ENCODE measurements at places on chromosomes 7 and 10.

GRCh38 chr7:120402801-120403200, 129.8 kb downstream of the KCND2 start:
- DNase-seq, result no peak

GRCh38 chr7:110918949-110919548, 171.9 kb upstream of the LRRN3 start:
- DNase-seq, result no peak

- no peak for DNase-seq
Measured at GRCh38 chr7:21984042-21984441, 38.3 kb upstream of the CDCA7L start.

GRCh38 chr7:150421831-150422230, 28.6 kb upstream of the GIMAP8 start:
- no peak for DNase-seq

GRCh38 chr10:102628451-102628911, 15.8 kb upstream of the TRIM8 start:
- no peak for DNase-seq

- no peak for DNase-seq
Measured at GRCh38 chr7:118312051-118312450, 87.5 kb downstream of the ANKRD7 start.

DNA sequence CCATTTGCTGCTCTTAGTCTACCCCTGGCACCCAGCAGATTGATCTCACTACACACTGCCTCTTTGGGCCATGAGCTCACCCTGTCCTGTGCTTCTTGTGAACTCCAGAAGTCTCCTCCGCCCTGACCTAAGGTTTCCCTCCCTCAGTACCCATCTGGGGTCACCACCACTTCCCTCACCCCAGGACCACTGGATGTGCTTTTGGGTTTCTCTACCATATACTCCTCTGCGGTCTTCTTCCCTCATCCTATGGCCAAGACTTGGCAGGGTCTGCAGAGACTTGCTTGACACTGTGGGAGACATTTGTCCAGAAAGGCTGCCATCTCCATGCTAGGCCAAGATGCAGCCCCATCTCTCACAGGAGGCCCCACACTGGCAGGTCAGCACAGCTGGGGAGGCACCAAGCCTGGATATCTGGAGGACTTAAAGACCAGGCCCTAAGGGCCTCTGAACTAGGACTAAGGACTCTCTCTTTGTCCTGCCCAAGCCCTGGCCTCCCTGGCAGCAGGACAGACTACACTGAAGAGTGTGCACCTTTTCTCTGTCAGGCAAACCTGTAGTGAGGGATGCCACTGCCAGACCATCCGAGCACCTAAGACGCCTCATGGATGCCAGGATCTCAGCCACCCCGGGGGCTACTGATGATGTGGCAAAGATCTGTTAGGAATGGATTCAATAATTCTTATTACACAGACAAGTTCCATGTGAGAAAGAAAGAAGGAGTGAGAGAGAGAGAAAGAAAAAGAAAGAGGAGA, 134.6 kb downstream of the ZNF467 start:
- DNase-seq, result no peak

- no peak for DNase-seq
Measured at GRCh38 chr10:78868048-78868447, 200.7 kb upstream of the ZMIZ1 start.

GRCh38 chr10:111109501-111110242, 32.8 kb downstream of the ADRA2A start:
- DNase-seq, result no peak

- DNase-seq, result no peak
Measured at GRCh38 chr10:129707406-129708388, 240.7 kb downstream of the MGMT start.

GRCh38 chr10:6176691-6177231, 26.0 kb upstream of the PFKFB3 start:
- DNase-seq, result no peak

- DNase-seq, result no peak
Measured at GRCh38 chr7:133887459-133887858, 239.7 kb upstream of the LRGUK start.

GRCh38 chr7:95240921-95241320, 83.4 kb downstream of the PON1 start:
- no peak for DNase-seq

- no peak for DNase-seq
Measured at GRCh38 chr7:111517549-111517951, 44.7 kb downstream of the IMMP2L start.

DNA sequence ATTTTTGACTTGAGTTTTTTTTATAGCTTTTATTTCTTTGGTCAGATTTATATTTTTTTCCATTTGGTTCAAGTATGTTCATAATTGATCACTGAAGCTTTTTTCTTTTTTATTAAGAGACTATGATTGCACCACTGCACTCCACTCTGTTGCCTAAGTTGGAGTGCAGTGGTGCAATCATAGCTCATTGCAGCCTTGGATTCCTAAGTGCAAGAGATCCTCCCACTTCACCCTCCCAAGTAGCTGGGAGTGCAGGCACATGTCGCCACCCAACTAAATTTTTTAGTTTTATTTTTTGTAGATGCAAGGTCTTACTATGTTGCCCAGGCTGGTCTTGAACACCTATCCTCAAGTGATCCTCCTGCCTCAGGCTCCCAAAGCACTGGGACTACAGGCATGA, 97.7 kb upstream of the KIF5B start:
- DNase-seq, result no peak

DNA sequence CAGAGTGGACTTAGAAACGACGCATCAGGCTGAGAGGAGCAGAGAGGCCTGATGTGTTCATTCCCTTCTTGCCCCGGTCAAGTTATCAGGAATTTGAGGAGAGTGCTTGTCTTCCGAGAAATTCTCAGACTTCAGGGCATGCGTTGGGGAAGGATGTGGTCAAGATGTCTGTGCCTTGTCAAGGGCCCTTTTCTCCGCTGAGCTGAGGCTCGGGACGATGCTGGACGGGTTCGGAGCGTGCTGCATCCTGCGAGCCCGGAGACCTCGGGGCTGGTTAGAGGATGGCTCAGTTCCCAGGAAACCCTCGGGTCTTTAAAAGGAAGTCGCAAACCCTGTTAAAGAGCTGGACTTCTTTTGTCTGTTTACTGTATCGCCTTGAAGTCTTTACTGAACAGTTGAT, 325.4 kb downstream of the ADARB2 start:
- no peak for DNase-seq

- peak; percentile 37 for DNase-seq
Measured at GRCh38 chr7:152158801-152159587, 133.5 kb downstream of the GALNT11 start.

GRCh38 chr7:159126311-159127260, 18.1 kb downstream of the VIPR2 start:
- DNase-seq, result no peak

GRCh38 chr7:142759433-142759832, 10.2 kb downstream of the PRSS1 start:
- no peak for DNase-seq

DNA sequence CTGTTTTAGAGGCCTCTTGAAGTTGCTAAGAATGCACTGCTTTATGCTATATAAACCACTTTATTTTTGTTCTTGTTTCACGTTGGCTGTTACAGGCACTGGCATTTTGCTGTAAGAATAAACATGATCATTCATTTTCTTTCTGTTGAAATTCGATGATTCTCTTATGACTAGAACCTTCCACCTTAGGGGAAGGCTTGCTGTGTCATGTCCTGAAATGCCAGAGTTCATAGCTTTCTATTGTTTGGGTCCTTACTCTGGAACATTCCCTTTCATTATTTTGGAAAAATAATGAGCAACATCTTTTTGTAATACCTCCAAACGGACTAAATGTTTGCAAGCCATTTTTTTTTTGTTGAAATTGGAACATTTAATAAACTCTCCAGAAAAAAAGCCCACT, 495.1 kb upstream of the POT1 start:
- no peak for DNase-seq

DNA sequence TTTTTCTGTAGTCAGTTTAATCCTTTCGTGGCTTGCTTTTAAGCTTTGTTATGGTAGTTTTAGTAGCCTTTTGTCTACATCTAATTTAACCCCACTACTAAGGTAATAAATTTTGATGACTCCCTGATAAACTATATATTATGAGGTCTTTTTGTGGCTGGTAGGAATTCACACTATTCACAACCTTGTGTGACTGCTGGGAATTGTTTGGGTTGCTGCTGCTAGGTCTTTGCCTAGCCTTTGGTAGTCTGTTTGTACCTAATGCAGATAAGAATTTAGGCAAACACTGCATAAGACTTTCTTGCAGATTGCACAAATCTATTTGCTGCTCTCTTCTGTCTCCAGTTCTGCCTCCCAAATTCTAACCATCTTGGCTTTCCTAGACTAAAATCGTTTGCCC, 58.3 kb downstream of the SHOC2 start:
- no peak for DNase-seq

DNA sequence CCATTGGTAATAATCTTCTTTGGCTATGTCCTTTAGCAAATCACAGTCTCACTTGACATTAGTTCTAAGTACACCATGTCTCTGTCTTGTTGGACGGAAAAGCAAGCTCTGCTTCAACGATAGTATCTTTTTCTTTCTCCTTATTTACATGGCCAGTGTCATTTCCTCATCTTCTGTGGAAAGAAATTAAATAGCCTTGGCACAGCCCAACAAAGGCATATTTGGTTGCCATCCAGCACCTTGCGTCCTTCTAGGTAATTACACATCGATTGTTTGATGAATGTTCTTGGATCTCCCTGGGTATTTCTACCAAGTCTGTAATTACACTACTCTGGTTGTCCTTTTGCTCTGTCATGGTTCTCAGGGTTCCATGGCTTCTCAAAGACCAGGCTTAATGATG, 183.1 kb downstream of the CHN2 start:
- no peak for DNase-seq

- DNase-seq, result no peak
Measured at GRCh38 chr7:128167791-128168666, 73.0 kb upstream of the LEP start.

DNA sequence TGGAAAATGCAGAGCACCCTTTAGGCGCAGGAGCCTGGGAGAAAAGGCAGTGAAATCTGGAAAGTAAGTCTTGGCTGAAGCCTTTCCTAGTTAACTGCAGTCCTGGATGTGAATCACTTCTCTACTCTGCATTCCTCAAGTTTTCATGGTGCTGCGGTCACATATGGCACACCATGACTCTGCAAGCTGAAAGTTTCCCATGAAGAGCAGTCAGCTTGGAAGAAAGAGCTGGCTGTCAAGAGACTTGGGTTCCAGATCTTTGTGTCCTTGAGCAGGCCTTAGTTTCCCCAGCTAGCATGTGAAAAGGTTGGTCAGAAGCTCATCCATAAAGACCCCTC, 548.3 kb downstream of the SORCS3 start:
- DNase-seq, result no peak

DNA sequence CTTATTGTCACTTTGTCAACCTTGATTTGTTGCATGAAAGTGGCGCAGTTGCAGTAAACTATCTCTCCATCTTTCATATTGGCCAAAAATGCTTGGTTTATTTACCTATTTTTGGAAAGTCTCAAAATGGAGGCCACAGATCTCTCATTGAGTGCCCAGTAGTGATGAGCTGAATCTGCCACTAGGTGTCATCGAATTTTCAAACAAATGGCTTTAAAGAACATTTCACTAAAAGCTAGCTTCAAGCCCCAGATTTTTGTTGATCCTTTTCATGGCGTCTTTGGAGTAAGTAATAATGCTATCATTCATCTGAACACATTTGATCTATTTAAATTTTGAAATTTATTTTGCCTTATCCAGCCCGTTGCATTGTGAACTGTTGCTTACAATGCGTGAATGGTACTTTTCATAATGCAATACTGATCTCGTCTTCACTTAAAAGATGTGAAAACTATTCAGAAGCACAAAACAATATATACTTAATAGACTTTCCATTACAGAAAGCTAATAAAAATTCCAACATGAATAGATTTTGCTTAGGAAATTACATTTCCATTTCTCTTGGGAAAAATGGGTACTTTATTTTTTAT, 236.2 kb downstream of the DNAJB9 start:
- no peak for DNase-seq

- DNase-seq, result no peak
Measured at GRCh38 chr10:3538656-3539531, 246.1 kb downstream of the KLF6 start.

- DNase-seq, result no peak
Measured at GRCh38 chr10:93652857-93653256, 40.5 kb downstream of the PDE6C start.

GRCh38 chr7:157831143-157831905, 494.5 kb downstream of the DNAJB6 start:
- DNase-seq, result no peak

DNA sequence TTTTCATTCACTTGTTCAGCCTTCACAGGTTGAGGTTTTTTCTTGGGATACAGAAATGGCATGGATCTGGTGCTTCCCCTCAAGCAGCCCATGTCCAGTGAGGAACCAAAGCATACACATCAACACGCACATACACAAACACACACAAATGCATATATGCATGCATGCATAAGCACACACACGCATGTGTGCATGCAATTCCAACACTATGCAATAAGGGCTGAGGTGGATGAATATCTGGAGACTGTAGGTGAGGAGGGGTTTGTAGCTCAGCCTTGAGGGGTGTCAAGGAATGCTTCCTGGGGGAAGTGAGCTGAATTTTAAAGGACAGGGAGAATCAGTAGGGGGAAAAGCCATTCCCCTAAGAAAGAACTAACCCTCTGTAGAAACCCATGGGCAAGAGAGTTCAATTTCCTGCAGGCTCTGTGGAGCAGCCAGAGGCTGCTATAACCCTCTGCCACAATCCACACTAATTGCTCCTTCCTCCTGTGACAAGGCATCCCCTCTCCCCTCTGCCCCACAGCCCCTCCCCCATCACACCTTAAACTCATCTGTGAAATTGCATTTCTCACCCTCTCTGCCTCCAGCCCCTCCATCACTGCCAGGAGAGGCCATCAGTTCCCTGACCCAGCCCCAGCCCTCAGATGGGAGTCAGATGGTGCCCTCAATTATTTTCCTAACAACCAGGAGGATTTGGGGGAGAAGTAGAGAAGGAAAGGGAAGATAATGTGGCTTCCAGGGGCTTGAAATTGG, 316.4 kb downstream of the RPS24 start:
- DNase-seq, result no peak

Measured in GM18507 (cell line).